ENCODE measurements at places on chromosomes 2 and 18.

- DNase-seq: no peak
Observed at GRCh38 chr2:10170256-10170655, 47.7 kb downstream of the RRM2 start.

DNA sequence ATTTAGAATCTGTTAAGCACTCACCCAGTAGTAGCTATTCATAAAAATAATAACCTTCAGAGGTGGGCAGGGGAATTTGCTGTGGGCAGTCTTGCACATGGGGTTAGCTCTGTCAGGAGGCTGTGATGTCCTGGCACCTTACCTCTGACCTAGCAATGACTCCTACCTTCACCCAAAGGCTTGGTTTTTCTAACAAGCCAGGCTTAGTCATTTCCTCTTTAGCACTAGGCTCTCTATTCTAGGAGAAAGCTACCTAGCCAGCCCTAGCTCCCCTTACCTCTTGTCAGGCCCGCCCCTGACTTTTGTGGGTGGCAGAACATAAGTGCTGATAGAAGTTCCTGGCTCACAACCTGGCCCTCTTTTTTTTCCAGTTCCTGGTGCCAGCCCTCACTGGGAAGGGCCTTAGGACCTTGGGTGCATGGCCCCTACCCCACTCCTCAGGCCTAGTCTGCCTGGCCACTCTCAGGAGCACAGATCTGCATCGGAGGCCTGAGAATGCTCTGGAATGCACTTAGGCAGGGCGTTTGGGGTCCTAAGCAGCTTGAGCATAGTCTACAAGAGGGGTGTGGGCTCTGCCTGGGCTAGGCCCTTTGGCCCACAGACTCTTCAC is 17.7 kb downstream of the CPLX4 start:
- no peak for DNase-seq

- DNase-seq: no peak
Observed at GRCh38 chr2:240953426-240954410, 44.7 kb upstream of the SNED1 start.

- DNase-seq: no peak
Observed at GRCh38 chr2:41197781-41198180, 745.9 kb upstream of the SLC8A1 start.
